ENCODE measurements at places on chromosomes 3 and 15.

DNA sequence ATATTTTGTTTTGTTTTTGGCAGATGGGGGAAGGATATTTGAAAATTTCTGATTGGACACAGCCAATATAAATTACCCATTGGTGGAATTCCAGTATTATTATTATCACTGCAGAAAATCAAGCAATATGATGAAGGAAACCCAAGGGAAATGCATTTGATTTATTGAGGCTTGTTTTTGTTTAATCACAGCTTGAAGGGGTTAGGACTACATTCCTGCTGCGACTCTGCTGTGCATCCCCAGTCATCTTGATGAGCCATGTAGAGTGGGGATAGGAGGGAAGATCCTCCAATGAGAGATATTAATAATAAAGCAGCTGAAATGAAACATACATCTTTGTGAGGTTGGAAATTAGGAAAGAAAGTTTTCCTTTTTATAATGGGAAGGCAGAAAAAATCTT, 208.6 kb downstream of the GAP43 start:
- DNase-seq, result no peak

- no peak for DNase-seq
Measured at GRCh38 chr15:83014205-83014653, 2.8 kb upstream of the C15orf40 start.

- no peak for DNase-seq
Measured at GRCh38 chr15:27238209-27238608, 267.2 kb downstream of the GABRG3 start.

DNA sequence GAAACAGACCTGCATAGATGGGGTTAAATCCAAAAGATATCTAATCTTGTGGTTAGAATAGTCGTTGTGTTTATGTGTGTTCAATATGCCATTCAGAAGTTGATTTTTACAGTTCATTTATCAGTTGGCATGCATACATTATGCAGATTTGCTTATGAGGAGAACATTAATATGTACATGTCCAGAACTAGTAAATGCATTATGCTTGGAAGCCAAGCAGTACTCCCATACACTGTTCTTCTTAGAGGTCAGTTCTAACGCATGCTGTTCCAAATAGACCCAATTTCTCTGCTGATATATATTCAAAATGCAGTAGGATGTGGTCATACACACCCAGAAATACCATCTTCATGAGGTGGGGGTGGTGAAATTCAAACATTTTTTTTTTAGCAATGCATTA, 956 bp downstream of the FGF12 start:
- no peak for DNase-seq

DNA sequence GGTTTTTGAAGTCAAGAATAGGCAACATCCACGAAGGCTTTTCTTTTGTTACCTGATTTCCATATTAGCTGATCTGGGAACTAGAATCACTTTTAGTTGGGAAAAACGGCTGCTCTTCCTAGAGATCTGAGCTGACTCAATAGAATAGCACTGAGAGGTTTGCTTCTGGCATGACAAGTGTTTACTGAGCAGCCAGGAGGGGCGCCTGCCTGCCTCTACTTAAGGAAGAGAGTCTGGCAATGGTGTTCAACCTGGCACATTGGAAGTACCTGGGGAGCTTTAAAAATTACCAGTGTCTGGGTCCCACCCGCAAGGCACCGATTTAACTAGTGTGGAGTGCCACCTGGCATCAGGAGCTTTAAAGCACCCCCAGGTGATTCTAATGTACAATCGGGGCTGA, 34.4 kb downstream of the FAM43A start:
- no peak for DNase-seq

DNA sequence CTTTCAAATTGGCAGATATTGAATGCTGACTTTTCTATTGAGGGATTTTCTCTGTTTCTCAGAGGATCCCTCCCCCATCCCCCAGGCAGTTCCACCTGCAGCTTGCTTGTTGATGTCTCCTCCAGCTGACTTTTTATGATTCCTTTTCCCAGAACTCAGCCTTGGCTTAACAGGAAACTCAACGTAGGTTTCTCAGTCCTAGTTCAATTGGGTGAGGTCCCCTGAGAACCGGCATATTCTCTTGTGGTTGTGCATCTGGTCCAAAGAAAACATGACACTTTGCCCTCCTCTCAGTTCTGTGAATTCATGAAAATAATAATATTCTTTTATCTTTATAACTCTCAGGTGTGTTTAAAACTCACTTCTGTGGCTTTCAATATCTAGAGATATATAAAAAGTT, 1222.1 kb downstream of the OTOL1 start:
- no peak for DNase-seq

DNA sequence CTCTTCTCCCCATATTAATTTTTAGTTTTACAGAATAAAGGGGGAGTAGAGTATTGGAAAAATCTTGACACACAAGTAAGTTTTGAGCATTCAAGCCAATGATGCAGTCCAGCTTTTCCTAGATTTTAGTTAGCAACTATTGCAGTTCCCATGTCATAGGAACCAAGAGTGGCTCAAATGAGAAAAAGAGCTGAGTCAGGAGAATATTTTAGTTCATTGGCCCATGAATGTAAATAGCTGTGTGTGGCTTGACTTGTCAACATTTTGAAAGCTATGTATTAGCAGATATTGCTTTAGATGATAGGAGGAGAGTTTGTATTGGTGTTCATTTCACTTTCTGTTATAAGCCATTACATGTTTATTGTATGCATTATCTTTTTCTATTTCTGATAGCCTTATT, 853.7 kb downstream of the PLOD2 start:
- DNase-seq, result no peak

DNA sequence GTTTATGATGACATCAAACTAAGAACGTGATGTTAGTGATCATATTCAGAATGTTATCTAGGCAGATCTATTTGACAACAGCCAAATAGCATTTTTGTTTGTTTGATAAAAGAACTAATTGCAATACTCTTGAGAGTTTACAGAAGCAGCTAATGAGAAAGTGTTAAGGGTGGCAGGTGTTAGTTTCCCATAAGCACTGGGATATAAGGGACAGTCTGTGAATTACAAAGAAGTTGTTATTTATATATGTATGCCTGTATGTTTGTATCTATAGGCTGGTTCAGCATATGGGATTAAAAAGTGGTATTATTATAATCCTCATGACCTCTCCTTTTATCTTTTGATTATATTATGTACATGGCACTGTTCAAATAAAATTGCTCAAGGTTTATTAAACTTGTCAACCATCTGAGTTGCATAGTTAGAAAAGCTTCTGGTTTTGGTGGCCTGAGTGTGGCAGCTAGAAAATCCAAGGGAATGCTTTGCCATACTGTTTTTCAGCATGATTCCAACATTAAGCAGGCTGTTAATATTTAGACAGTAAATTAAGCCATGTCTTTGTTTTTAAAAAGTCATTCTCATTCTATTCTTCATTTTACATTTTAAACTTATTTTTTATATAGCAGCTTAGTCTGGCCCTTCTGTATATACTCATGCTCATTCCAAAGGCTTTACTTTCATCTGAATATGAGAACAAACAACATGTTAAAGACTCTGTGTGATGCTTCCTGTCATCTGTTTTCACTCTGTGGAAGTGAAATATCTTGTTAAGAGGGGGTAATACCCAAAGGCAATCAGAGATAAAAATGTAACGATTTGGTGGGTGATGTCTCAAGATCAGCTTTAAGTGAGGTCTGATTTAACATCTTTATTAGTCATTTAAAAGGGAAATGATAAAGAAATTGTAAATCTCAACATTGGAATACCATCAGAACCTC, 13.1 kb downstream of the ROBO2 start:
- no peak for DNase-seq

DNA sequence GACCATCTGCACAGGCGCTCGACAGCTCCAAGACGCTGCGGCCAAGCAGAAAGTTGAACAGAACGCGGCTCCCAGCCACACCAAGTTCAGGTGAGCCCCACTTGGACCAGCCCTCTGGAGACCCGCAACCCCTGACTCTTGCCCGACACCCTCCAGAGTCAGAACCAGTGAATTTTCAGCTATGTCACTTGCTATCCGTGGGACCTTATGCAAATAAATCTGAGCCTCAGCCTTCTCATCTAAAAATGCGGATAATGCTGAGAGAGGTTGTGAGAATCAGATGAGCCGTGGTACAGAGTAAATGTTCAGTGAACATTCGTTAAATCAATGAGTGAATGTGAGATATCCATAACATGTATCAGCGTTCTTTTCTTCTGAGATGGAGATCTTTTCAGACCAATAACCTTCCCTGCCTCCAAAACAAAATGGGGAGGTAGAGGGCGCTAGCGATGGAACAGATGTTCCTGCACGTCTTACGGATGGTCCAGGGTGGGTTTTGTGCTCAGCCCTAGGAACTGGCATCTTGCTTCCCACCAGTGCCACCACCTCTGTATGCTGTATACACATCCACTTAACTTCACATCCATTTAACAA, 524 bp downstream of the MRPS11 start:
- DNase-seq, result peak; percentile 23

DNA sequence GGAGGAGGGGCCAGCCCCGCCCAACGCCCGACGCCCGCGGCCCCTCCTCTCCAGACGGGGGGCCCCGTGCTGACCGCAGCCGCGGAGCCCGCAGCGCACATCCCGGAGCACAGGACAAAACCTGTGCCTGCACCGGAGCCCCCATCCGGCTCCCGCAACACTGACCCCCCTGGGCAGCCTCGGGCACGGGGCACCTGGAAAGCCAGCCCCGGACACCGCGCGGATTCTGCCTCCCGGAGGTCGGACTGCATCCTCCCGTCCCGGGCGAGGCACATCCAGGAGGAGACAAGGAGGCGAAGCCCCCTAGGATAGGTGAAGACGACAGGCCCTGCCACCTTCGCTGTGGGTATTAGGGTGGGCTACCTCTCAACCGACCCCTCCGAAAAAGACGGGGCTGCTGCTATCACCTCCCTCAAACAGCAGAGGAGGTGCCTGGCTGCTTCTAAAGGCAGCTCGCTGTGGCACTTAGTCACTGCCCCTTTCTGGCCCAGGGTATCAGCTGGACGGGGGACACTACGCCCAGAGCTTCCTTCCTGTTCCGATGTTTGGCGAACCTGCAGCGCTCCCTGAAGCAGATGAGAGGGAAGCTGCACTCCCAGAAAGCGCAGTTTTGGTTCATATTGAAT, 10.6 kb downstream of the XXYLT1 start:
- no peak for DNase-seq
